ENCODE measurements at places on chromosomes 11 and 22. TPM values are rescaled to one million over a fixed set of nuclear protein-coding genes. Genes with fewer than 3 reads are reported as not detected.

PNPLA5 gene
- total RNA-seq, result not detected

LRRC75B gene
- total RNA-seq, result 0.60 TPM

LPXN gene
- total RNA-seq, result 149 TPM

OR4P4 gene
- not detected for total RNA-seq

TEX54 gene
- total RNA-seq, result not detected

RAG1 gene
- total RNA-seq, result 0.48 TPM

RNH1 gene
- 147 TPM for total RNA-seq

MIOX gene
- 0.12 TPM for total RNA-seq

LMNTD2 gene
- total RNA-seq, result 0.24 TPM

SMC1B gene
- 0.59 TPM for total RNA-seq

DRD4 gene
- not detected for total RNA-seq

PPME1 gene
- 63.8 TPM for total RNA-seq

DGCR6 gene
- 0.96 TPM for total RNA-seq

CASP1 gene
- total RNA-seq, result 16.6 TPM

Measured in RPMI7951 (cell line).